ENCODE measurements at places on chromosomes 4 and X.

DNA sequence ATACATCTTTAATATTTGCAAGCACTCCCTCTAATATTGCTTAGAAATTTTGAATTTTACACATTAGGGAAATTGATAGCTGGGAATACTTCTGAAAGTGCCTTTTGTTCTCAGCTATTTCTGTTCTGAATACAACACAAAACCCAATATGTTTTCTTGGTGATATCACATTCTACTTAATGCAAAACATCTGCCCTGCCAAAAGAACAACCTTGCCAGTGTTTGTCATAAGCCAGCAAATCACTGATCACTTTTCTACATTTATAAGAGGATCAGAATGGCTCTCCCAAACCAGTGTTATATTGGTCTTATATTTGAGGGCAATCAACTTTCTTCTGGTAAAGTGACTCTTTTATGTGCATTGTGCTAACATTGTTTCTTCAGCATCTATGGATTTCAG lies 126.8 kb upstream of the APOOL start:
- DNase-seq: no peak

GRCh38 chr4:2290974-2291704 lies 29.2 kb upstream of the MXD4 start:
- peak; percentile 71 for DNase-seq

GRCh38 chrX:136189222-136189621 lies 41.9 kb downstream of the FHL1 start:
- DNase-seq: no peak

DNA sequence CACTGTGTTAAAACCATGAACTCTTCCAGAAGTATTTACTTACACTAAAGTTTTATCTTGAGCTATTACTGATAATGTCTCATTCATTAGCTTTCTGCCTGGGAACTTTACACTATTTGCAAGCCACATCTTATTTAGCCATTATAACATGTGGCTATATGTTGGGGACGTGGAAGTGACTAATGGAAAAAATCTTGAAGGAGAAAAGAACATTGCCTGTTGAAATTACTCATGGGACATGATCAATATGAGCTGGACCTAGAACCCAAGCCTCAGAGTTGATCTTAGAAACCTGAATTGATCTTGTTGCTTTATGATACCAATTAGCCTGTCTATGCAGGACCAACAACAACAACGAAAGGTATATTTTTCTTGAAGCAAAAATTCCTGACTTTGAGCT lies 22.5 kb upstream of the ARHGAP6 start:
- no peak for DNase-seq

- no peak for DNase-seq
Measured at GRCh38 chr4:74755486-74755885, 38.8 kb downstream of the BTC start.

DNA sequence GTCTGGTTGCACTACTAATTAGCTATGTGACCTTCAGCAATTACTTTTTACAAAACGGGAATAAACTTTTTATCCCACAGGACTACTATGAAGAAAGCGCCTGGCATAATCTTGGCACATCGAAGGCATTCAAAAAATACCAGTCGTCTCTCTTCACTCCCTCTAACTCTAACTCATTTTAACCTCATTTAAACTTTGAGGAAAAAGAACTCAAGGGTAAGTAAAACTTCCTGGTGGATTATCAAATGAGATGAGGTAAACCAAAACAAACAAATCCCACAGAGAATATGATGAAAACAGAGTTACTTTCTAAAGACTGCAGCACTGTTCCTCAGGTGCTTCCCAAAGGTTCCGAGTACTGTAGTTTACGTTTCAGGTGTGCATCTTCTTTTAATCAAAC lies 66.9 kb downstream of the SH3RF1 start:
- no peak for DNase-seq

DNA sequence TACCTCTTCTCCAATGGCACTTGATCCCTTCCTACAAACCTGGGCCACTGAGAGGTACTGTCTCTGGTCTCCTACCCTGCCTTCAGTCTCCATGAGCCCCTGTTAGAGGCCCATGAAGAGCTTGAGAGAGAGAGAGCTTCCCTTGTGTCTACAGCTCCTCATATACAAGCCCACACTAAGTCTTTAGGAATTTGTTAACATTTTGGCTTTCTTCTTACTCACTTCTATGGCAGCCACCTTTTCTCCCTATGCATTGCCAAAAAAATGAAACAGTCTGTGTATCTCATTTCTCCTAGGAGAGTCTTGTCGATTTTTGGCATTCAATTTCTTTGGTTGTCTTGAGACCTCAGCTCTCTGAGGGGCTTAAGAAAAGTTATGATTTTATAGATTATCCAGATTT lies 90.9 kb upstream of the LNX1 start:
- no peak for DNase-seq

DNA sequence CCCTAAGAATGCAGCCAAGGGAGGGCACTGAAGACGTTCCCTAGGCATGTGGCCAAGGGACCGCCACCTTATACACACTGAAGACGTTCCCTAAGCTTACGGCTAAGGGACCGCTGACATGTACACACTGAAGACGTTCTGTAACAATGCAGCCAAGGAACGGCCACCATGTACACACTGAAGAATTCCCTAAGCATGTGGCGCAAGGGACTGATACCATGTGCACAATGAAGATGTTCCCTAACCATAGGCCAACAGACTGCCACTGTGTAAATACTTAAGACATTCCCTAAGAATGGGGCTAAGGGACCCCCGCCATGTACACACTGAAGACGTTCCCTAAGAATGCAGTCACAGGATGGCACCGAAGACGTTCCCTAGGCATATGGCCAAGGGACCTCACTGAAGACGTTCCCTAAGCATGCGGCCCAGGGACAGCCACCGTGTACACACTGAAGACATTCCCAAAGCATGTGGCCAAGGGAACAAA lies 36.1 kb downstream of the DHRSX start:
- no peak for DNase-seq

DNA sequence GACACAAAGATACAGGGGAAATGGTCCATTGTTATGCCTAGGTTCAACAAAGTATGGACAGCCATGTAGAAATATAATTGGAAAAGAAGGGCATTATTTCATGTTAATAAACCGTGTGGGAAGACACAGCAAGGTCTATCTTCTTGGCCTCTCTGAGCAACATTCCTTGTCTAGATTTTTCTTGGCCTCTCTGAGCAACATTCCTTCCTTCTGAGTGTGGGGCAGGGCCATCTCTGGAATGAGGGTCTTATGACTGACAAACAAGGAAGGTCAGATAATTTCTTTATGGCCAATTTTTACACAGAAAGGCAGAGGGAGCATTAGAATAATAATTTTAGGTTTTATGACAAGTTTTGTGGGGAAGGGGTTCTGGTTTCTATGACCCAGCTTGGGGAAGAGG lies 24.3 kb upstream of the MAOA start:
- no peak for DNase-seq

GRCh38 chr4:151228189-151229119 lies 48.5 kb upstream of the PRSS48 start:
- no peak for DNase-seq

GRCh38 chrX:101658661-101659491 lies 774 bp downstream of the ARMCX2 start:
- DNase-seq: peak; percentile 29

DNA sequence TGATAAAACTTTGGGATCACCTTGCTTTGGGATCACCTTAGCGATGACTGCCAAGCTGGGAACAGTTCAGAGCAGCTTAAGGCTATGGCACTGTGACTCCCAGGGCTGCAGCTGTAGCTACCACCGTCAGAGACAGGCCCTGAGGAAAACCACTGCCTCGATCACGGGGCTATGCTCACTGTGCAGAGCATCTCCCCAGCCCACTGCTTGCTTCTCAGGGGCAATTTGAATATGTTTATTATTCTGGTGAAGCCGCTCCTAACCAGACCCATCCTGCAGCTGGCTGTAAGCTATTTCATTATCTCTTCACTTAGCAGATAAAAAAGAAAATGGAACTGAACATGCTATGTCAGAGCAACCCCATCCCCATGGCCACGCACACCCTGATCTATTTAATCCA lies 328.5 kb downstream of the EVC2 start:
- DNase-seq: no peak

GRCh38 chrX:41449131-41449530 lies 2.0 kb downstream of the NYX start:
- DNase-seq: no peak

DNA sequence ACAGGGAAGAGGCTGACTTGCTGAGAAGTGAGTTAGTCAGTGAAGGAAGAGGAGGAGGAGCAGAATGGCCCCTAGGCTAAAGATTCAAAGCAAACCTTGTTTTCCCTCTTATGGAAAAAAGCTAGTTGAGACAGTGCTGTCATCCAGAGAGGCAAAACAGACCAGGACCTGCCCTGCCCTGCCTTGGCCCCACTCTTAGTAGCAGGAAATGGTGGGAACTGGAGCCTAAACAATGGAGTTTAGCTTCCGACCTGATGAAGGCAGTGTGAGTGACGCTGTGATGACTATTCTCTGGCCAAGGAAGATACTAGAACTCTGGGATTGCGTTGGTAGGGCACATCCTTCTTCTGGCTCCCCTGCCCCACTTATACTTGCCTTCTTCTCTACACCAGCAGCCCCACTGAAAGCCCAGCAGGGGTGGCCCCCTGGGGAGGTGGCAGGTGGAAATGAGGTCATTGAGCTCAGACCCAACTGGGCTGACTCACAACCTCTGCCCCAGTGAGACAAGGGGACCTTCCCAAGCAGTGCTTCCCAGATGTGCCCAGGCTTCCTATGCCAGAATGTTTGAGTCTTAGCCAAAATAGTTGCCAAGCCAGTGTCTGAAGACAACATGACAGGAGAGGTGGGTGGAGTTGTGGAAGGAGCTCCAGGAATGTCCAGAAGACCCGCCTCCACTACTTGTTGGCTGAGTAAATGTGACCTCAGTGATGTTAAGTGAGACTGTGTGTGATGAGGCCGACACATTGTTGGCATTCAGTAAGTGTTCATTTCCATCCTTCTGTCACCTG lies 38.8 kb downstream of the MSN start:
- no peak for DNase-seq

GRCh38 chr4:179695175-179695574 lies 2252.9 kb upstream of the AGA start:
- no peak for DNase-seq

GRCh38 chr4:82640540-82640939 lies 78.8 kb upstream of the TMEM150C start:
- no peak for DNase-seq

Data from activated CD8-positive, alpha-beta memory T cell treated with anti-CD3 and anti-CD28 coated beads for 1 hour (primary cell).